ENCODE measurements at places on chromosomes 12 and 14.
A peak's percentile ranks its signal among the peaks of the same experiment; 100 is the strongest.

GRCh38 chr12:17017402-17017801 lies 411.4 kb upstream of the LMO3 start:
- no peak for DNase-seq

DNA sequence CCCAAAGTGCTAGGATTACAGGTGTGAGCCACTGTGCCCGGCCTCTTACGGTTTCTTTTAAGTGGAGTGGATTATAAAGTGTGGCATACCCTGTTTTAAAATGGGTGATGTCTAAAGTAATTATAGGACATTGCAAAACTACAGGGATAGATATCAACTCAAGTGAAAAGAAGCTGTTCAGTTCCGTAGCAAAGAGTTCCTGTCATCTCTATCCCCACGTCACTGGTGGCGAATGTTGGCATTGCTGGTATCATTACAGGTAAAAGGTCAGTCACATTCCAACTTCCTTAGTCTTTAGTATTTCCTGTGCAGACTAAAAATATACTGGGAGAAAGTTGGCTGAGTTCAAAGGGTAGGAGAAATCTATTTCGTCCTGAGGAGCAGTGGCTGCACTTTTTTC lies 95.6 kb upstream of the SLC38A2 start:
- no peak for DNase-seq

GRCh38 chr14:104559804-104560585 lies 19.6 kb upstream of the C14orf180 start:
- no peak for DNase-seq

- no peak for DNase-seq
Measured at GRCh38 chr12:126770188-126770587, 1496.8 kb upstream of the TMEM132C start.

DNA sequence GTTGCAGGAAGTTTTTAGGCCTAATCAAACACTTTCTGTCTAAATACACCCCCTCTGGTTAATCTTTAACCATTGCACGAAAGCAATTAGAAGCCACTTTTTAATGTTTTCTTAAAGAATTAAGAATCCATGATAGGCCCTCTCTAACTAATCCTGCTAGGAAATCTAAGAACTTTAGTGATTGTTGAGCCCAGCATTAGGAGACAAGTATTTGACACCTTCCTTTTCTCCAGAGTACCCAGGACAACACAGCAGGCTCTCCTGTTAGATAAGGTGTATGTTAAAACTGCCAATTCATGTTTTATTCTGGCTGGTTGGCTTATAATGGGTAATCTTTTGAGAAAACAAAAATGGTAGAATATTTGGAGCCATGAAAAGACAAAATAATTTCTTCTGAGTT lies 95.0 kb downstream of the ALX1 start:
- DNase-seq: no peak

GRCh38 chr14:90024910-90025309 lies 36.9 kb upstream of the KCNK13 start:
- no peak for DNase-seq

GRCh38 chr12:12704593-12705230 lies 8.7 kb upstream of the GPR19 start:
- DNase-seq: no peak

GRCh38 chr14:95127531-95127911 lies 29.8 kb downstream of the DICER1 start:
- no peak for DNase-seq

GRCh38 chr14:79197516-79197915 lies 1013.8 kb downstream of the DIO2 start:
- DNase-seq: no peak

DNA sequence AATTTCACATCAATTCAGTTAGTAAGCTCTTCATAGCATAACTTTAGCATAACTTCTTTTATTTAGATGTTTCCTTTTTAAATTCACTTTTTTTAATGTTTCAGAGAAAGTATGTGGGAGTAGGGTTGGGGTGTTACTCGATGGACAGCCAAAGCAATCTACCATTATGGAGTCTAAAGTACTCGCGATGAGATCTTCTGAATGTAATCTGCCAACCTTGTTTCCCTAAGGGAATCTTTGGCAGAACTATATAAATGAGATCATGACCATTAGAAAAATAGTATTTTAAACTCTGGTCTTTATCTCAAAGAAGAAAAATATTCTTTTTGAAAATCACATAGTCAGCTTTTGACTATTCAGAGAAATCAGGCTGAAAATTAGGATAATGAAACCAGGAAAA lies 103.9 kb downstream of the BBS10 start:
- DNase-seq: no peak

- DNase-seq: no peak
Measured at GRCh38 chr12:95614390-95614982, 63.2 kb upstream of the USP44 start.

DNA sequence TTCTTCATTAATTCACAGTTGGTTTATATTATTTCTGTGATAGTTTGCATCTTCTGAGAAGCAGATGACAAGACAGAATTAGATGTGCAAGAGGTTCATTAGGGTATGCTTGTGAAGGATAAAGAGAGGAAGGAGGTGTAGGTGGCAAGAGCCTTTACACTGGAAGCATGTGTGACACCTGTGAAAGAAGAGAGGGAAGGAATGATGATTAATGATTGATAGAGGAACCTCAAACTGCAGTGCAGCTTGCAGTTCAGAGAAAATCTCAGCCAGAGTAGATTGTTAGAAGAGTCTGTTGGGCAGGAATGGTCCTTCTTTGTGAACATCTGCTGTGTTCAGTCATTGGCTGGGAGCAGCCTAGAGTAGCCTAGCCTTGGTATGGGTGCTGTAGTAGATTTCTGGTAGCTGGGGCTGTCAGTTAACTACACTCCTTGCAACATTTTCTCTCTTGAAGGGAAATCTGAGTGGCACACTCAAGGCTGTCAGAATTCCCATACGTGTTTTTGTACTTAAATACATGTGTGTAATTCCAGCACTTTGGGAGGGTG lies 9.0 kb downstream of the RCOR1 start:
- no peak for DNase-seq

DNA sequence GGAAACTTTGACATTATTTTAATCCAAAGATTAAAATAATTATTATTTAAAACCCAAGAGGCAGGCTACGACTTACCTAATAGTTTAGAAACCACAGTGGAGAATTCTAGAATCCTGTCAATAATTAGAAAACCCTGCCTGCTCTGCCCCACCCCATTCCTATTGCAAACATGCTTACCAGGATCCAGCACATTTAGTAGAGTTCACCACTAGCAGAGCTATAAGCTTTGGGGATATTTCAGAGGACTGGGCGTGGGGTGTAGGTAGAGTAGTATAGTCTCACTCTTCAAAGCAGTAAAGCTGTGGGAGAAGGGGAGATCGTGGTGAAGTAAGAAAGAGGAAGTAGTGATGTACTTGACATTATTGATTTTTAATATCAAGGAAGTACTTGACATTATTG lies 100.3 kb downstream of the FIGNL2 start:
- no peak for DNase-seq

GRCh38 chr12:122944605-122945592 lies 21.4 kb downstream of the ABCB9 start:
- DNase-seq: no peak

- DNase-seq: no peak
Measured at GRCh38 chr12:80262346-80262745, 163.0 kb downstream of the OTOGL start.

GRCh38 chr14:31855262-31855661 lies 221.8 kb upstream of the ARHGAP5 start:
- DNase-seq: no peak

GRCh38 chr12:20320552-20320951 lies 47.8 kb upstream of the PDE3A start:
- DNase-seq: no peak

- no peak for DNase-seq
Measured at GRCh38 chr12:2076196-2076570, 23.4 kb downstream of the CACNA1C start.

DNA sequence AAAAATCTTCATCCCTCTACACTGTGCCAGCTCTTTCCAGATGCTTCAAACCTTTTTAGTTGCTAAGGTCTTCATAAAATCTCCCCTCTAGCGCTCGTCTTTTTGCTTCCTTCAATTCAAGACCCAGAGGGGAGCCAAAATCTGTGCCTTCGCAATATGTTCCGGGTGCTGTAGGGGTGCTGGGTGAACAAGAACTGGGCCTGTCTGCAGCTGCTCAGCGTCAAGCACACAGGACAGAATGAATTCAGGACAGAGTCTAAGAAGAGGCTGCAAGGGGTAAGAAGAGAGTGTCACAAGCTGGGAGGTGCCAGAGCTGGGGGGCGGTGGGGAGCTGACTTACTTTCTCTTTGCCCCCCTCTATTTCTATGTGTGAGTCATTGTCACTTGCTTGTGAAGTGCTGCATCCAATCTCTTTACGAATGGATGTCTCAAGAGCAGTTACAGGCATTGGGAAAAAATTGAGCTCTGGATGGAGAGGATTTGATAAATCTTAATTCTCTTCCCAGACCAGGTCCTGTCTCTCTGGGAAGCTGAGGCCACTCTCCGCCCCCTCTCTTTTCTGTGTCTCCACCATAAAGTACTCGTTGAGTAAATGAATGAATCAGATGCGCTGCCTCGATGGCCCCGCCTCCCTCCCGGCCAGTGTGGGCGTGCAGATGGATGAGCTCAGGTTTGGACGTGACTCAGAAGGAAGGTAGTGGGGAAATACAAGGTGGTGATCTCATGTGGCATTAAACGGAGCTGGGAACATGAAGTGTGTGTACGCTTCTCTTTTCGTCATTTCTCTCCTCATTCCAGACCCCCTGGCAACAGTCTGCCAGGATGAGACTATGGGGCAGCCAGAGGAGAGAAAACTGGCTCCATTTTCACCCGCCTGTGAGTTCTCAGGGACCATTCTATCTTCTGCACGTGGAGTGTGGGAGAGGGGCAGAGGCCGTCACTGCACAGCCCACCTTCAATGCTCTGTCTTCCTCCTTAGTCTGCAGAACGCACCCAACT lies 91.3 kb downstream of the TSPAN9 start:
- DNase-seq: peak; percentile 64

DNA sequence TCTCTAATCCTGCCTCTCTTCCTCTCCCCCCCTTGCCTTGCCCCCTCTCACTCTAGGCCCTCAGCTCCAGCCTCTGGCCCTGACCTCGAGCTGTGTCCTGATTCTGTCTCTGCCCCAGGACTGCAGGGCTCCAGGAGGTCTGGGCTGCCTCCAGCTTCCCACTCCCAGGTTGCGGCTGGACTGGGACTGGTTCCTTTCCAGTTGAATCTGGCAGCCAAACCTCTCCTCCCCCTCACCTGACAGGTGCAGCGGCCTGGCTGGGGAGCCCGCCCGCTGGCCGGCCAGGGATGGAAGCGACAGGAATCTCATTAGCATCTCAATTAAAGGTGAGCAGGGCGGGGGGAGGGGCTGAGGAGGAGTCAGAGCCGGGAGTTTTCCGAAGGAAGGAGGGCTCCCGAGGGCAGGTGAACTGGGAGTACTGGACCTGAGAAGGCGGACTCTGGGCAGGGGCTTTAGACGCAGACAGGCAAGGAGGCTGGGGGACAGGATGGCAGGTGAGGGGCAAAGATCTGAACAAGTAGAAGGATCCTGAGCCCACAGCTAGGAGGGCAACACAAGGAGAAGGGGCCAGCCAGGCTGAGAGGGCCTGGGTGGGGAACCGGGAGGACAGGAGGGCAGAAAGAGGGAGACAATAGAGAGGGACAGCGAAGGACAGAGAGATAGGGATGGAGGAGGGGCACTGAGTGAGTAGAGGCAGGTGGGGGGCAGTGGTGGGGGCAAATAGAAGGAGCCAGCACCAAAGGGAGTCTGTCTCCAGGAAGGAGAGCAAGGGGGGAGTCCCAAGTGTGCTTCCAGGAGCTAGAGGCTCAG lies at the start of gene SCNN1A:
Gene SCNN1A, minus strand, starts transcription at position 295 of the 810 bp plus-strand sequence. CDS start 780 bp downstream, outside the sequence.
- no peak for DNase-seq

DNA sequence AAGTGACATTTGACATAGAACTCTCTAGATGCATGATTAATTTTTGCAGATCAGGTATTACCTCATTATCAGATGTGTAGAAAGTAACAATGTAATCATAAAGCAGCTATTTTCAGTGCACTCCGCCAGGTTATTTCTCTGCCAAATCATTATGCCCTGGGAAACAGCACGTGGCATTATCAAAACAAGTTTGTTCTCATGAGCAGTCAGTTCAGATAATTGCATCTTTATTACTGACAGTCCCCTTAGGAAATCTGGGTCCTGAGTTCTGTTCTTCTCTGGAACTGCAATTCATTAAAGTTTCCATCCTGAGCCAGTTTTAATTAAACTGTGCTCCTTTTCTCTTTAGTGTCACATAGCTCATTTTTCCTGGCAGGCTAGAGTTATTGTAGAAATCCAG lies 94.7 kb upstream of the KRR1 start:
- DNase-seq: no peak

GRCh38 chr12:24596768-24597388 lies 352.0 kb downstream of the BCAT1 start:
- no peak for DNase-seq

DNA sequence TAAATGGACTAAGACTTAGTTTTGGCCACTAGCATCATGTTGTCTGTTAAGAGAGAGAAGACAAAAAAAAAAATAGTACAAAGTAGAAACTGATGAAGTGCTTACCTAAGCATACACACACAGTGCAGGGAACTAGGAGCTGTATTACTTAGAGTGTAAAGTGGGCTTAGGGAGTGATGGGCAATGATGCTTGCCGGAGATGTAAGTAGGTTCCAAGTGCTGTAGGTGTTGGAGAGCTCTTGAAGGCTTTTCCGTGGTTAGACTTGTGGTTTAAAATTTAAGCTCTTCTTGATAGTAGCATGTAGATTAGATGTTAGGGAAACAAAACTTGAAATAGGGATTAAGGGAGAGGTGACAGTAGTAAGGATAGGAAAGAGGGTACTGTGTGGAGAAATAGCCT lies 34.7 kb downstream of the MIA2 start:
- DNase-seq: no peak

DNA sequence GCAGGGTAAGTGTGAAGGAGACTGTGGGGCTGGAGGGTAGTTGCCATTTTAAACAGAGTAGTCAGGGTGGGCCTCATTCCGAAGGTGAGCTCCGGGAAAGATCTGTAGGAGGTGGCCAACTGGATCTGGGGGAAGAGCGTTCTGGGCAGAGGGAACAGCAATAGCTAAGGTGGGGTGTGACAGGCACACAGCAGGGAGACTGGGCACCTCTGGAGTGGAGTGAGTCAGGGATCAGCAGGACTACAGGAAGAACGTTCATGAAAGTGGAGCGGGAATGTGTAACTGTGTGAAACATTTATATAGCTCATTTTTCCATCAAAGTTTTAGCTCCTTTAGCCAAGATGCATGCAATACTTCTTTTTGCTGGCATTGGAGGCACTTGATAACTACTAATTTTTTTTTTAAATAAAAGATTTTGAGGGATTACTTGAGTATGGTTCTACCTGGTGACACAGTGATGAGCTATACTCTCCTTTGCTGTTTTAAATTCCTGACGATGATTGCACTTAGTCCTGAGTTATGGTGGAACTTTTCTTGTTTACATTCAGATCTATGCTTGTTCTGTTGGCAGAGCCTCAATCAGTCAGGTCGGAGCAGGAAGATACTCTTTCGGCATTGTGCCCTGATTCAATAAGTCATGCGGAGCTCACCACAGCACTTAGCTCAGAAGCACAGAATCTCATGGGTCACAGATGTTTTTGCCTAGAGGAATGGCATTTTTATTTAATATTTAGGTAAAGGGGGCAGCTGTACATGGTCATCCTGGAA lies 106.4 kb downstream of the WIF1 start:
- no peak for DNase-seq

- DNase-seq: no peak
Measured at GRCh38 chr12:80187660-80188090, 88.3 kb downstream of the OTOGL start.

GRCh38 chr12:6903722-6904121 lies 900 bp upstream of the LRRC23 start:
- no peak for DNase-seq

GRCh38 chr14:96617635-96618034 lies 115.5 kb downstream of the PAPOLA start:
- DNase-seq: no peak
